Suppressor macrophage treated with lipopolysaccharide for 4 hours (primary cell): ENCODE measurements at places on chromosomes 2 and 18.

DNA sequence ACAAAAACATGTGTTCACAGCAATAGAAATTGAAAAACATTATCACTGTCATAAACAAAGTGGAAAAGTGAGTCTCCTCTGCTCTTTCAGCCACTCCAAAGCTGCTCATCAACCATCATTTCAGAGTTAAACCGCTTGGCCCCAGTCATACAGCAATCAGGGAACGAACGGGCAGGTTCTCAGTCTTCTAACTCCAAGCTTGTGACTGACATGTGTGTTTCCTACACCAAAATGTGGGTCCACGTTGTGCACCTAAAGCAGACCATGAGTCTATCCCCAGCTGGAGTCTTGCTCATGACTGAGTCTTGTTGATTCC is 582.6 kb upstream of the ID2 start:
- DNase-seq, result no peak

GRCh38 chr2:68368654-68369336 is 3.7 kb downstream of the PLEK start:
- DNase-seq, result no peak

DNA sequence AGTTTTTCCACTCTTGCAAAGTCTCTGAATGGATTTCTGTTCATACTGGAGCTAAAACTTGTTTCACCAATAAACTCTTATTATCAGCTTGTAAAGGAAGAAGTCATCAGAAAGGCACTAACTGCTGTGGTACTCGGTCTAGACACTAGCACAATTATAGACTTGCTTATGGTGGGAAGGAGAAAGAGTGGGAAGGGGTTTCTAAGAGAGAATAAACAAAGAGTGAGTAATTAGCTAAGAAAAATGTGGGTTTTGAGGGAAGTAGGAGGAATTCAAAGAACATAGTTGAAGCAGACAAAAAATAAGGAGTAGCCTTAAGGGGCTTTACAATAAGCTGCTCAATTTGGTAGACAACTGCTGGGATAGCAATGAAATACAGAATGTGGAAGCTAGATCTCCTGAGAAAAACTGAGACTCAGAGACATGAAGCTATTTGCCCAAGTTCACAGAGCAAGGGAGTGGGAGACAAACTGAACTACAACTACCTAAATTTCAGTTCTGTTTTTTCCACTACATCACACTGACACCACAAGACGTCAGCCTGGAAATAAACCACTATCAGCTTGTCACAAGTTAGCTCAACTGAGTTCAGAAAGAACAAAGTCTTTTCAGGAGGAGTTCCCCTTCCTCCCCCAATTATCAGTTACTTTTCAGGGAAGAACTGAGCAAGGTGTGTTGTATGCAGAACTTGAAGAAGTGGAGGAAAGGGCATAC is 59.7 kb downstream of the MAP4K3 start:
- peak; percentile 77 for DNase-seq

DNA sequence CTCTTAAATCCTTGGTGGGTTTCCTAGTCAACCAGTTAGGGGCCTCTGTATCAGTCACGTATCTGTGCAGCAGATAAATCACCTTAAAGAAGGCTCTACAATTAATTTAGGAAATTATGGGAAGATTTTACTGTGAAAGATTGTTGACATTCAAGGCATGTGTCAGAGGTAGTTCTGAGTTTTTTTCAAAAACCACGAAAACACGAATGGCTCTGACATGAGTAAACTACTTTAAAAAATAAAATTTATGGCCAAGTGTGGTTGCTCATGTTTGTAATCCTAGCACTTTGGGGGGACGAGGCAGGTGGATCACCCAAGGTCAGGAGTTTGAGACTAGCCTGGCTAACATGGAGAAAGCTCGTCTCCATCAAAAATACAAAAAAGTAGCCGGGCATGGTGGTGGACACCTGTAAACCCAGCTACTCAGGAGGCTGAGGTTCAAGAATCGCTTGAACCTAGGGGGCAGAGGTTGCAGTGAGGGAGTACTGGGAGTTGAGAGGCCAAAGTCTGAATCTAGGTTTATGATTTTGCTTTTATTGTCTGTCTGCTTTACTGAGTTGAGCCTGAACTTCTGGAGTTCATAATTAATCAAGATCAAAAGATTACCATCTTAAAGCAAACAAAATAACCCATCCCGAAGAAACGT is 77.1 kb downstream of the SPRED2 start:
- no peak for DNase-seq

GRCh38 chr2:239889641-239890121 is 135.5 kb downstream of the NDUFA10 start:
- no peak for DNase-seq
